ENCODE measurements at places on chromosomes 3 and 15.

GRCh38 chr3:71991046-71991445 lies 206.1 kb upstream of the PROK2 start:
- DNase-seq: no peak

DNA sequence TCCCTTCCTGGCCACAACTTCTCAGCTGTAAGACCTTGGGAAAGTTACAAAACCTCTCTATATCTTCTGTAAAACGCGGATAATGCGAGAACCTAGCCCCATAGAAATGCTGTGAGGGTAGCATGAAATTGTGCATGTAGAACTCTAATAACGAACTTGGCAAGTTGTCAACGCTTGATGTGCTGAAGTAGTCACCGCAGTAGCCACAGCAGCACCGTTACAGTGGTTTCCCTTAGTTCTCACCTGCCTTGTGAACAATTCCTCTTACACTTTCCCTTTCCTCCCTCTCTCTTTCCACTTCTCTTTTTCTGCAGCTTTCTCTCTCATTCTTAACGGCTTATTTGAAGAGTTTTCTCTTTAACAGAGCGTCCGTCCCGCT lies 447 bp upstream of the SHQ1 start:
- DNase-seq: no peak

DNA sequence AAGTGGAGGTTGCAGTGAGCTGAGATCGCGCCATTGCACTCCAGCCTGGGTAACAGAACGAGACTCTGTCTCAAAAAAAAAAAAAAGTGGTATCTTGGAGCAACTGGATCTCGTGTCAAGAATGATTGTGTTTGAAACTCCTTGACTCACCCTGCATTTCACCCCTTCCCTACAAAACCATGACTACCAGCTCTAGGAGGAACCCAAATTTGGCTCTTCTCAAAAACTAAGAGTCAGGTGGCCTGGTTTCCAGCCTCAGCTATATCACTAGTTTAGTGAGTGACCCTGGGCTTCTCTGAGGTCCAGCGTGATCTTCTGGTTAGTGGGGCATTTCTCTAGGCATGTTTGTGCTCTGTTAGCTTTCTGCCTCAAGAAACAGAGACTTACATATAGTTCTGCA lies 222.1 kb downstream of the FAM43A start:
- no peak for DNase-seq

DNA sequence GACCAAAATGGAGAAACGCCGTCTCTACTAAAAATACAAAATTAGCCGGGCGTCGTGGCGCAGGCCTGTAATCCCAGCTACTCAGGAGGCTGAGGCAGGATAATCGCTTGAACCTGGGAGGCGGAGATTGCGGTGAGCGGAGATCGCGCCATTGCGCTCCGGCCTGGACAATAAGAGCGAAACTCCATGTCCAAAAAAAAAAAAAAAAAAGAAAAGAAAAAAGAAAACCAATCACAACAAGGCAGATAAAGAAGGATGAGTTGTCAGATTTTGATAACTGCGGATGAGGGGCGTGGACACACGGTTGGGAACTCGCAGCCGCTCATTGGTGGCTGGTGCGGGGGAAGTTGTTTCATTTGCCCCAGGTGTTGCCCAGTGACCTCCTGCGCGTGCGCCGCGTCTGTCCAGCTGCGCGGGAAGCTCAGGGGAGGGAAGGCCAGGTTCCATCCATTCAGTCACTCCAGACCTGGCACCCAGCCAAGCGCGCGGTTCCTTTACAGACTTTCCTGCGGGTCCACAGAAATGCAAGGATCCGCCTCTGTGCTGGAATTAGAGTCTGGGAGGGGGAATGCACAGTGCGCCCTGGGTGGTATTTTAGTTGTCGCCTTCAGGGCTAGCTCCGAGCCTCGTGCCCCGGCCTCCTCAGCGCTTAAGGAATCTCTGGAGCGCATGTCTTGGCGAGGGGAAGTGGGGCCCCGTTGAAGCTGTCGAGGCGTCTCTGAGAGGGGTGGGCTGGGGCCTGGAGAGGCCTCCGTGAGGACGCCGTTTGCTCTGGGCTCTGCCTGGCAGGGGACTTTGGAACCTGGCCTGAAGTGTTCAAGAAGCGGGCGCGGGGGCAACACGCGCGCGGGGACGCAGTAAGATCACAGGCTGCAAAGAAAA lies 708 bp upstream of the GCHFR start:
- DNase-seq: no peak

All from stimulated activated CD8-positive, alpha-beta memory T cell treated with anti-CD3 and anti-CD28 coated beads, Interleukin-12 subunit alpha, Interleukin-12 subunit beta, amount 100 ng/mL, for 4 hours (primary cell).